ENCODE measurements at places on chromosomes 1 and 21.

DNA sequence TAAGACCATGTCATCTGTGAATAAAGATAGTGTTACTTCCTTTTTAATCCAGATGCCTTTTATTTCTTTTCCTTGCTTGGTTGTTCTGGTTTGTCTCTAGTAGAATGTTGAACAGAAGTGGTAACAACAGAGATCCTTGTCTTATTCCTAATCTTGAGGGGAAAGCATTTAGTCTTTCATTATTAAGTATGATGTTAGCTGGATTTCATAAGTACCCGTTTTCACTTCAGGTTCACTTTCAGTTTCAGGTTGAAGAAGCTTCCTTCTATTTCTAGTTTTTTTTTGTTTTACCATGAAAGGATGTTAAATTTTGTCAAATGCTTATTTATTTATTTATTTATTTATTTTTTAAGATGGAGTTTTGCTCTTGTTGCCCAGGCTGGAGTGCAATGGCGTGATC lies 22.3 kb upstream of the AGPAT3 start:
- DNase-seq: no peak

DNA sequence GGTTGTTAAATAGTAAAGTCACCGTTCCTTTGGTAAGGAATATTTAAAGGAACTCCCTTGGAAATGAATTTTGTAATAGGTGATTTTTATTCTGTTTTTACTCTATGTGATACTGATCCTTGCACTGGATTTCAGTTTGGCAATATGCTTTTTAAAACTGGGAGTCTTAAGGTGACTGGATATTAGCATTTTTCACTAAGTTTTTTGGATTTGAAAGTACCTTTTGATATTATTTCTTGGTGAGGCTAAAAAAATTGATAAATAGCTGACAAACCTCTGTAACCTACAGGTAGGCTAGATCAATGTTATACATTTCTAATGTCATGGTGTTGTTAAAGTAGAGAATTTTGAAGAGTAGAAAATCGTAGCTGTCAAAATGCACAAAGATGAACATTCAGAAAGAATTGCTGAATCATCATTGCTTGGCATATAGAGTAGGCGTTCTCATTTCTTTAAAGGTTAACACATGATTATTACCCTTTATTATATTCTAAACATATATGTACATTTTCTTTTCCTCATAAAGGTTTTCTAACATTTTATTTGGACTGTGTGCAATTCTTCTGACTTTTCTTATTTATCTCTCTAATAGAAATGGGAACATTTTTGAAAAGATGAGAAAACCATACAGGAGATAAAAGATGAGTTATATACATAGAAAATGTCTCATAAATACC lies 1.5 kb upstream of the DNAJB4 start:
- no peak for DNase-seq

DNA sequence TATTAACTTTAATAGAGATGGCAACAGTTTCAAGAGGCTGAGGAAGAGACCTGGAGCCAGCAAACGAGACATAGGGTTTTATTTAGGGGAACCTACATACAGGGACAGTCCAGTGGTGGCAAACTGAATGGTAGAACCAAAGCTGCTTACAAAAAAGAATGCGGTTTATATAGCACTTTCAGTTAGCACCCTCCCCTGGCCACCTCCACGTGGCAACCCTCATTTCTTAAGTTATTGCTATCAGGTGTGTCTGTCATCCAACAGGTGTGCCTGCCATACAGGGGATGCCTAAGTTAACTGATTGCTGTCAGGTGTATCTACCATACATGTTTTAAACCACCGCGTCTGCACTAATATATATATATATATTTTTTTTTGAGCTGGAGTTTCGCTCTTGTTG lies 129.2 kb upstream of the DUSP10 start:
- DNase-seq: no peak

GRCh38 chr1:166974647-166975345 lies 544 bp downstream of the ILDR2 start:
- DNase-seq: peak; percentile 9

DNA sequence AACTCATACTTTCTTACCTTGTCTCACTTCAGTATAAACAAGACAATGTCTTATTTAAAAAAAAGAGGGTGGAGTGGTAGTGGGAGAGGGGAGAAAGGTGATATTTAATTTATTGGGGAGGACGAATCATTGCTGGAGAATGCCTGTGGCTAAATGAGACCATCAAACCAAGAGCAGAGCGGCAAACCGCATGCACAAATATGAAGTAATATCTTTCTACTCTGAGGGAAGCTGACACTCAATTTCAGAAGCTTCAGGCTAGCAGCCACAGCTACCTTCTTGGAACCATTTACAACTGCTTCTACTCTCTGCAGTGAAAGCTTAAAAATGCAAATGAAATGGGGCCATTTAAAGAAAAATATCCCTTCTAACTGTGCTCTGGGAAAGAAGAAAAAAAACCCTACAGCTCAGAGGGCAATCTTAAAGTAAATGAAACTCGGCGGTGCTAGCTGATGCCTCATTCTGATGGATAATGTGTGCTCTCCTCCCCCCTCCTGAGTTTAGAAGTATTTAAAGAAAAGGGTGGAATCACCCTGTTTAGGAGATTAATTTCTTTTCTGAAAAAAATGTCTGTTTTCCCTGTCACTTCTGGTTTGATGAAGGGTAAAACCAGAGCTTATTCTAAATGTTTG lies 178.2 kb upstream of the CAMK1G start:
- no peak for DNase-seq

- no peak for DNase-seq
Observed at GRCh38 chr1:65119951-65120350, 28.1 kb upstream of the AK4 start.

DNA sequence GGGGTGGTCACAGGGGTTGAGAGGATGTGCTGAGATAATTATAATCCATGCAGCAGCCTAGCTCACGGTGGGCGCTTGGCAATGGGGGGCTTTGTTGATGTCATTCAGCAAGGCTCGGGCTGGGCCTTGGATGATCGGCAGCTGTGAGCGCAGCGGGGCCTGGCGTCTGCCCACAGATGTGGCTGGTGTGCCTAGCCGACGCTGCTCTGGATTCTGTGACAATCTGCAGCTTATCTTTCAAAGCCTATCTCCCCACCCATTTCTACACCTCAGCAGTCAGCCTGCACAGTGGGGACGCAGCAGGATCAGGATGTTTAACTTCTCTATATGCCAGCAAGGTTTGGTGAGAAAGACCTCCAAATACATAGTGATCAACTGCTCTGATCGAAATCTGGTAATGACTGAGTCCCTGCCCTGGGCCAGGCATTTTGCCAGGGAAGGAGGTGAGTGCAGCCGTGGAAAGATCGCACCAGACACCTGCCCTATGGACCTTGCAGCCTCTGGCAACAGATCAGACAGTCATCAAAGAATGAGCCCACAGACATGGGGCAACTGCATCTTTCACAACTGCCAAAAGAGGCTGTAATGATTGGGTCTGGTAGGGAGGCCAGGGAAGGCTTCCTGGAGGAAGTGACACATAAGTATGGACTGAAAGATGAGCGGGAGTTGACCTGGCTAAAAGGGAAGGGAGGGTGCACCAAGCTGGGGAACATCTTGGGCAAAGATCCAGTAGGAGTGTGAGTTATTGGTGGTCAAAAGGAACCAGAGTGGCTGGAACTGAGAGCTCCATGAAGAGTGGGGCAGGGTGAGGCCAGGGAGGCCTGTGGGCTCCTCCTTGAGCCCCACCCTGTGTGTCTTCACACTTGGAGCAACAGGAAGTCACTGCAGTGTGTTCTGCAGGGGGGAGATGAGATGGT lies 35.3 kb downstream of the EPHB2 start:
- no peak for DNase-seq

- DNase-seq: no peak
Observed at GRCh38 chr1:86324130-86324822, 71.8 kb downstream of the ODF2L start.
